ENCODE measurements at places on chromosomes 12 and 14.

DNA sequence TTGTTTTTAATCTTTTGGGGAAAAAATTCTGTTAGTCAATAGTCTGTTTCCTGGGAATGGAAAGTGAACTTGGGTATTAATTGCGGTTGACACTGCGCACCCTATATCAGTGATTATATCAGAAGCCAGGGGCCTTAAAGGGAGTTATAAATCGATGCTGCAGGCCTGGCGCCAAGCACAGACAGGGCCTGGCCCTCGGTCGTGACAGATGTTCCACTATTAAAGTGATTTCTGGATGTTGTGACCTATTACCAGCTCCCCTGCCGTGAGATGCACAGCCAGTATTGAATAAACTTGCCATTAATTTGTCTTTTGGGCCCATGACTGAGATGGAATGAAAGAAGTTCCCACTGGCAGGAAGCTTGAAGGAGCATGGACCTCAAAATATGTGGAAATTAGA is 45.1 kb upstream of the KITLG start:
- no peak for DNase-seq

DNA sequence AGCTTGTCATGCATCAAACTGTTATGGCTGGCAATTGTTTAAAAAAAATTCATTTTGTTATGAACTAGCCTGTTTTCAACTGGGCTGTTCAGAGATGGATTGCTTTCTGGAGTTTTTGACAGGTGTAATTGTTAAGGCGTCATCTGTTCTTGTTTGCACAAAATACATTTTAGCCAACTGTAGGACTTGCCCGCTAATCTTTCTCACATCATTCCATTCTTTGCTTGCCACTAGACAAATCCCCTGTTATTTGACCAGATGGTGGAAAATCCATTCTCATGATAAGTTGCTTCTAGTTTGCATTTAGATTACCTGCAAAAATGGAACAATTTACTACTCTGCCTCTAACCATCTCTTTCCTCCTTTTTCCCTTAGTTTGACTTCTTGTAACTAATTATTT is 114.3 kb downstream of the NPAS3 start:
- DNase-seq = no peak

- no peak for DNase-seq
These were observed 11.2 kb upstream of the AK7 start for GRCh38 chr14:96380735-96381134.

- peak; percentile 80 for DNase-seq
These were observed 9.4 kb downstream of the GCH1 start for GRCh38 chr14:54893151-54893760.

- DNase-seq = peak; percentile 70
These were observed 216.2 kb downstream of the DUSP6 start for GRCh38 chr12:89135976-89136634.

DNA sequence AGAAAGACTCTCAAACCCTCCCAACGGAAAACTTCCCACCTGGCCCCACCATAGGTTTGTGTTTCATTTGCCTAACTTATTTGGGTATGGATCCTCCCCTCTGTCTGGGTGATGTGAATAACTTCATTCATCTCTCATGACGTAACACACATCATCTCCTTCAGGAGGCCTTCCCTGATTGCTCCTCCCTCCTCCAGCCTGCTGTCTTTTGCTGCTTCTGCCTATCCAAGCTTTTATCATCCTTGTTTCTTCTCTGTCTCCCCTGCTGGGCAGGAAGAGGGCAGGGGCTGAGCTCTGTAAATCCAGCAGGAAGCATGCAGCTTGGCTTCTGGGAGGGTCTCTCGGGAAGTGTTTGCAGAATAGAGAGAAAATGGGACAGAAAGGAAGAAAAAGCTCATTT is 766.0 kb upstream of the TBX3 start:
- no peak for DNase-seq

DNA sequence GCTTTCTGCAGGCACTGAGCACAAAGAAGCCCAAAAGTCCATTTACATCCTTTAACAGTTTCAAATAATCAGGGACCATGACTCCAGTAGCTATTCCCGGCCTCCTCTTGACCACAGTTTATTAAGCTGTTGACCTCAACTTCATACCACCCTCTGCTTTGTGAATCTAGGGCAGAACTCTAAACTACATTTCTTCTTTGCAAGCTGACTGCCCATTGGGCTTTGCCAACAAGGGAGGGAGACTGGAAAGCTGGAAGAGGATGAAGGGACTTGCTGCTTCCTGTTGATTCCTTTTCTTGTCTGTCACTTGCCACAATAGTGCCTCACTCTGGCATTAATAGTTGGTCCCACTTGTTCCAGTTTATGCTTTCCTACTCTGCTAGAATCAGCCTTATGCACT is 2.7 kb downstream of the CGRRF1 start:
- DNase-seq = no peak

- DNase-seq = no peak
These were observed 363.6 kb downstream of the TMEM132D start for GRCh38 chr12:129540249-129540648.

GRCh38 chr12:127060310-127060847 is 1206.6 kb upstream of the TMEM132C start:
- no peak for DNase-seq

DNA sequence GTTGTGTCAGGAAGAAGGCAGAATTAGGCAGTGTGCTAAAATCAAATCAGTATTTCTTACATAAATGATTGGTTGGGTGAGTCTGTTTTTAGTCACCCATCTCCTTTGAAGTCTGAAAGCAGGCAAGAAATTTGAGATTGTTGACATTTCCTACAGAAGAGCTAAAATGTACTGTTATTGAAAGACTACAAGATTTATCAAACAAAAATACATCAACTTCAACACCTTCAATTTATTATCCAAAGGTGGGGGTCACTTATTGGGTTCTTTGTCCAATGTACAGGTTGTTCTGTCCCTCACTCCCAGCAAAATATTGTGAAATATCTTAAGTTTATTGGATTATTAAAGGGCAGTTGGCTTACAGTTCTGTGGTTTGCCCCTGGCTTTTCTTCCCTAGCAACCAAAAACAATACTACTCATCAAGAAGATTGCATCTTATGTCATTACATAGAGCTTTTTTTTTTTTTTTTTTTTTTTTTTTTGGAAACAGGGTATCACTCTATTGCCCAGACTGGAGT is 20.6 kb upstream of the PKP2 start:
- DNase-seq = no peak

- peak; percentile 3 for DNase-seq
These were observed 169.9 kb downstream of the KIF21A start for GRCh38 chr12:39272871-39273655.

DNA sequence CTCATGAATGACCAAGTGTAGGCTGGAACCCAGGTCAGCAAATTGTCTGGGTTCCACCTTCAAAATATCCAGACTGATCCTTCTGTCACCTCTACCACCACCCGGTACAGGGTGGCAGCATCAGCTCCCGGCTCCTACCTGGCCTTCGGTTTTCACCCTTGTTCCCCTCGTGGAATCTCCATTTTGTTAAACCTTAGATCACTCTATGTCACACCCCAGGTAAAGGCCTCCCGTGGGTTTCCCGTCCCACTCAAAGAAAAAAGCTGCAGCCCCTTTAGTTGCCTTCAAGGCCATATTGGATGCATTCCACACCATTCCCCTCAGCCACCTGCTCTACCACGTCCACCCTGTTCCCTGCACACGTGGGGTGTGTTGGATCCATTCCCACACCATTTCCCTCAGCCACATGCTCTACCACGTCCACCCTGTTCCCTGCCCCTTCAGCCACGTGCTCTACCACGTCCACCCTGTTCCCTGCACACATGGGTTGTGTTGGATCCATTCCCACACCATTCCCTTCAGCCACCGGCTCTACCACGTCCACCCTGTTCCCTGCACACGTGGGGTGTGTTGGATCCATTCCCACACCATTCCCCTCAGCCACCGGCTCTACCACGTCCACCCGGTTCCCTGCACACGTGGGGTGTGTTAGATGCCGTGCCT is 23.8 kb downstream of the SLC6A13 start:
- no peak for DNase-seq

- DNase-seq = peak; percentile 99
These were observed 43.4 kb upstream of the CFAP54 start for GRCh38 chr12:96445691-96446583.

DNA sequence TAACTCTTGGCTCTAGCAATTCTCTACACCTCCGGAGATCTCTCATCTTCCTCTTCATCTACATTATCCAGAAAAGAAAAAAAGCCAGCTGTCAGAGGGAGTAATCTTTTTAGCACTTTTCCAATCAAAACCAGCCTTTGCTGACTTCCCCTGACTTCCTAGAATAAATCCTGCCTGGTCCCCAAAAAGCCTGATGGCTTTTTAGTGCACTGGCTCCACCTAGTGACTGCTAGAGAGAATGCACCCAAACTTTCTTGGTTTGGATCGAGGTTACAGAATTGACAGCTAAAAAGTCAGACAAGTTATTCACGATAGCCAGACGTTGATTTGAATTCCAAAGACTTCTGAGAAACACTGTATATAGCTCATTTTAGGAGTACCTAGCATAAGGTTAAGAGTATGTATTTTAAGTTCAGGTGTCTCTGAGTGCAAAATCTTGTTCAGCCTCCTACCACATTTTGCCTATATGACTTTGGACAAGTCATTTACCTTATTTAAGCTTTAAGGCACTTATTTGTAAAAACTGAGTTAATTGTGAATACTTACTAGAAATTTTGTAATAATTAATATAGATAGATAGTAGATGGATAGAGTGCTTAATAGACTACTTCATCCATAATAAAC is 185.7 kb upstream of the GRIN2B start:
- peak; percentile 41 for DNase-seq

DNA sequence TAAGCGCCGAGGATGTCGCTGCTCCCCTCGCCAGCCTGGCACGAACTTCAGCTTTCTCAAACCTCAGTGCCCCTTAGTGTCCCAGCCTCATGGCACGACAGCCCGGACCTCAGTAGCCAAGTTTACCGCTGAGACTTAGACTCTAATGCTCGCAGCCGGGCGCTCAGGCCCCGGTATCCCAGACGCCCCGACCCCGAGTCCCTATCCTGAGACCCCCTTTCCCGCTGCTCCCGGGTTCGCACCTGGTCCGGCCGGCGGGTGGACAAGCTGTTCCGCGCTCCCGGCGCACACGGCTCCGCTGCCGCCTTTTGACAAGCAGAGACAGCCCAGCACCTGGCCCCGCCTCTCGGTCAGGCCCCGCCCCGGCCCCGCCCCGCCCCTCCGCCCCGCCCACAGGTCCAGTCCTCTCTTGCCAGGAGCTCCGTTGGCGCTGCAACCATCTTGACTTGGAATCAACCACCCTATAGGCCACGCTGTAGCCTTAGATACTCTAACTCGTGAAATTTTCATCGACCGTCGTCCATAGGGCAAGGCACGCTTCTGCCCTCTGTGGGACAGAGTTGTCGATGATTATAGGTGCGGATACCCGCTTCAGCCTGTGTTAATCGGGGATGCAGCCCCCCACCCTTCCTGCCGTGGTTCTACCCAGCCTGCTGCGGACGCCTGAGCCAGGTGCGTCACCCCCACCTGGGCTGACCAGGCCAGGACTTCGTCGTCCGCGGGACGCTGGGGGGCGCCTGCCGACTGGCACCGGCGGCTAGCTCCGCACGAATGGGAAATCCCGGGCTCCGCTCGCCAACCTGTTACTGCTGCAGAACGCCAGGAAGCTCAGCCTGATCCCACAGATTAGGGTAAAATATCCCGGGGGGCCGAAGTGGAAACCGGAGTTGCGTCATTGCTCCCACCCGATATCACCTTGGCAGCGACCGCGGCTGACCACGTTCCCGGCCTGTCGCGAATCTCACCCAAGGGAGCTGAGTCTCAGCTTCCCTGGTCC is at the start of gene VDR:
Gene VDR, minus strand, starts transcription at position 282 of the 997 bp plus-strand sequence. CDS start 25,881 bp downstream, outside the sequence.
- DNase-seq = peak; percentile 65

GRCh38 chr12:116709768-116710167 is 28.1 kb downstream of the SPRING1 start:
- DNase-seq = no peak

DNA sequence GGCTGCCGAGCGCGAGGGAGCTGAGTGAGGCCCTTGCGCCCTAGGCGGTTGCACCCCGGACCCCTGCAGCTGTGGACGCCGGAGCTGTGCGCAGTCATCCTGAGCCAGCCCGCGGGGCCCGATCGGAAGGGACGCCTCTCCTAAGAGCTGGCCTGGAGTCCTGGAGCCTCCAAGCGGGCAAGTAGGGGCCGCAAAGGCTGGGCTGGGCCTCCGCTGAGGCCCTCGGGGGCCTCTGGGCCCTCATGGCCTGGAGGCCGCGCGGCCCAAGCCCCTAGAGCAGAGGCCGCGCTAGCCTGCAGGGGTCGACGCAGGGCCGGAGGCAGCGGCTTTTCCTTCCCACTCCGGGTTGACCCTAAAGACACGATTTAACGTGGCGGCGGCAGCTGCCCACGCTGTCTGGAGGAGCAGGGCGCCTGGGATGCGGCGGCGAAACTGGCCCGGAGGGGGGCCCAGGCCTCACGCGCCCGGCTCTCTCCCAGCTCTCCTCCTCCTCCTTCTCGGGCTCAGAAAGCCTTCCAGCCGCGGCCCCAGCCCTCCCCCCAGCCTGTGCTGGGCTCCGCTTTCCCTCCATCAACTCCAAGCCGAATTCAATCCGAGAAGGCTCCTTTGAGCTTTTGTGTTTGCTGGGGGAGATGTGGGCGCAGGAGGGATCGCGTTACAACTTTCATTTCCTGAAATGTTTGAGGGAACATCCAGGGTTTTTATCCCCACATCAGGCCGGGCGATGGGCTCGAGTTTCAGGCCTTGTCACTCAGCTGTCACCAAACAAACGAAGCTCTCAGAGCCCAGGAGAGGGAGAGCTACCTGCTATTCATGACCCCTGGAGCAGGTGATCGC is 11.6 kb downstream of the SIX1 start:
- peak; percentile 53 for DNase-seq

DNA sequence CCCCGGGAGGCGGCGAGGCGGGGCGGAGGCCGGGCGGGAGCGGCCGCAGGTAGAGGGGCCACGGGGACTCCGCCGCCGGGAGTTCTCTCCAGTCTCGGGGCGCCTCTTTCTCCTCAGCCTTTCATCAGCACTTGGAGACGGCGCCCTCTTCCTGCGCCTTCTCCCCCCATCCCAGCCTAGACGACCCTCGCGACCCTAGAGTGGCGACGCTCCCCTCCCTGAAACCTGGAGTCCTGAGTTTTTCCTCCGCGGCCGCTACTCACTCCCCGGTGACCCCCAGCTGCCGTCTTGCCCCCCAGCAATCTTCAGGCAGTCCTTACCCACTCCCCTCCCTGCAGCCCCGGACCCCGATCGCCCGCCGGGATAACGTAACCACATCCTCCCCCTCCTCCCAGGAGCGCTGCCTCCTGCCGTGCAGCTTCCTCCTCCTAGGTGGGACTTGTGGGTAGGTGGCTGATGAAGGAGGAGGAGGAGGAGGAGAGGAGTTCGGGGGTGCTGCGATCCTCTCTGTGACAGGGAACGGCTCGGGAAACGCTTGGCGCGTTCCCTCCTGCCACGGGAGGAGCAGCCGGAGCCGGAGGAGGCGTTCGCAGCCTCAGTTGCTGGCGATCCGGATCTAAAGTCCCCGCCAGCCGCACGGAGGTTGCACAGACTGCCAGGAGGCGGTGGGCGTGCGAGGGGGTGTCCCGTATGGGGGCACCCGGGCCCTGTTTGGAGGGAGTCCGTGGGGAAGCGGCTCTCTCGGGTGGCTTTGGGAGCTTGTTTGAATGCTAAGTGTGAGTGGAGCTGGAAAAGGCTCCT is 891 bp downstream of the PLEKHA5 start:
- no peak for DNase-seq

GRCh38 chr14:30559638-30560091 is 707 bp downstream of the G2E3 start:
- peak; percentile 42 for DNase-seq
